BJ (cell line): ENCODE measurements at places on chromosomes 7 and 10.
A peak's percentile ranks its signal among the peaks of the same experiment; 100 is the strongest.

DNA sequence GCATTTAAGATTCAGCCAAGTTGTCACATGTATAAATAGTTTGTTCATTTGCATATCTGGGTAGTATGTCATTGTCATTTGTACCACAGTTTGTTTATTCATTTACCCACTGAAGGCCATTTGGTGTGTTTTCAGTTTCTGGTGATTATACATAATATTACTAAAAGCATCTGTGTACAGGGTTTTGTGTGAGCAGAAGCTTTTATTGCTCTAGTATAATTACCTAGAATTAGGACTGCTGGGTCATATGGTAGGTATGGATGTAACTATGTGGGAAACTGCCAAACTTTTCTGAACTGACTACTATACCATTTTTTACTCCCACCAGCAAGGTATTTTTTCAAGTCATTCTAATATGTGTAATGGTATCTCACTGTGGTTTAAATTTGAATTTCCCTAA lies 584.0 kb upstream of the GHITM start:
- peak; percentile 11 for DNase-seq

GRCh38 chr7:52026140-52026539 lies 709.5 kb upstream of the COBL start:
- DNase-seq: no peak

DNA sequence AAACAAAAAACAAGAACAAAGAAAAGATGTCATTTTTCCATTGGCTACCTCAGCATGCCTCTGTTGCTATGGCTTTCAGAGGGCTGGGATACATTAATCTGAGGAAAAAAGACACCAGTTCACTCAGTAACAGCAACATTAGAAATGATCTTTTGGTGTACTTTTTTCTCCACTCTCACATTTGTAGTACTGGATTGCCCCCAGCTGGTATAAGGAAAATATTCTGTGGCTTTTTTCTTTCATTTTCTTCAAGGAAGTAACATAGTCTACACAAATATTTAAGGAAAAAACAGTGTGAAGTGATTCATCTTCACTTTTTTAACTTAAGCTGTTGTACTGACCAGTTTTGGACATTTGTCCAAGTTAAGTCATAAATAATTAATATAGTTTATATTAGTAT lies 482.3 kb downstream of the SORCS1 start:
- DNase-seq: no peak

GRCh38 chr7:106037489-106038176 lies 74.5 kb downstream of the SYPL1 start:
- no peak for DNase-seq

DNA sequence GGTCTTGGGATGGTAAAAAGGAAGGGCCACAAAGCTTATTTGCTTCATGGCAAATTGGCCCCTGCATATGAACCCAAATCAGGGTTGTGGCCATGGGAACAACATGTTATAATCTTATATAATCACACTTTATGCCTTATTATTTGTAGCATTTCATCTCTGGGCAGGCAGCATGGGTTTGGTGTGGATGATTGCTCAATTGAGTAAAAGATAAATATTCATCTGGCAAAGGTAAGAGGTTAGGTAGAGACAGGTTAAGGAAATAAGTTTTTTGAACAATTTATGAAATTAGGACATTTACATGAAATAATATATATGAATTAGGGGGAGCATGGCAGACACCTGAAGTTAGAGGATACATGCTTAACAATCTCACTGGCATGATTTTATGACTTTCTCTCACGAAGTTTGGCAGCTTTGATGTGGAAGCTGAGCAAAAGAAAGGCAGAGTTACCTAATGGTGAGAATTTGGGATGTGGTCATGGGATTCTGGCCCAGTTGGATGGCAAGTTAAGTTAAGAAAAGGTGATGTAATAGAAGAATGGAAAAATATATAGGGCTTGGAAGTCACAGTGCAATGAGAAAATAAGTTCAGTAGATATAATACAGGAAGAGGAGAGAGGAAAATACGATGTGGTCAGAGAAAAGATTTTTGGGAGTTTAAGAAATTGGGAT lies 88.1 kb upstream of the FAM3C start:
- no peak for DNase-seq

DNA sequence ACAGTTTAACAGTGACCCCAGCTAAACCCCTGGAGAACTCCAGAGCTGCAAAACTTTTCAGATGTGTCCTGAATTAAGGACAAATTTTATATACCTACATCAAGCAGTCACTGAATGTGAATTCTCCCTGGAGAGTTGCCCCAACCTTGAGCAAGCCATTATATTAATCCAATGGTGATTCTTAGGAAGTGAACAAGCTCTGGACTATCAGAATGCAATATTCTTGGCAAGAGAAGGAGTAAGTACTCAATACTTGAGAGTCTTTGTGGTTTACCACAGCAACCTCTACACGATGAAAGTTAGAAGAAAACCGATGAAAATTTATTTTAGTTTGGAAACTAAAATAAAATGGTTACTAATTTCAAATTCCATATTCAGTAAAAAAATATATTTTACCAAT lies 19.3 kb upstream of the ZNF365 start:
- no peak for DNase-seq

- no peak for DNase-seq
These were observed 170.3 kb downstream of the USP6NL start for GRCh38 chr10:11441151-11441535.

GRCh38 chr7:124032369-124033094 lies at the start of gene TMEM229A:
Gene TMEM229A, minus strand, starts transcription at chr7:124033067. Its CDS starts 64 bp downstream, at chr7:124033003.
- DNase-seq: no peak

DNA sequence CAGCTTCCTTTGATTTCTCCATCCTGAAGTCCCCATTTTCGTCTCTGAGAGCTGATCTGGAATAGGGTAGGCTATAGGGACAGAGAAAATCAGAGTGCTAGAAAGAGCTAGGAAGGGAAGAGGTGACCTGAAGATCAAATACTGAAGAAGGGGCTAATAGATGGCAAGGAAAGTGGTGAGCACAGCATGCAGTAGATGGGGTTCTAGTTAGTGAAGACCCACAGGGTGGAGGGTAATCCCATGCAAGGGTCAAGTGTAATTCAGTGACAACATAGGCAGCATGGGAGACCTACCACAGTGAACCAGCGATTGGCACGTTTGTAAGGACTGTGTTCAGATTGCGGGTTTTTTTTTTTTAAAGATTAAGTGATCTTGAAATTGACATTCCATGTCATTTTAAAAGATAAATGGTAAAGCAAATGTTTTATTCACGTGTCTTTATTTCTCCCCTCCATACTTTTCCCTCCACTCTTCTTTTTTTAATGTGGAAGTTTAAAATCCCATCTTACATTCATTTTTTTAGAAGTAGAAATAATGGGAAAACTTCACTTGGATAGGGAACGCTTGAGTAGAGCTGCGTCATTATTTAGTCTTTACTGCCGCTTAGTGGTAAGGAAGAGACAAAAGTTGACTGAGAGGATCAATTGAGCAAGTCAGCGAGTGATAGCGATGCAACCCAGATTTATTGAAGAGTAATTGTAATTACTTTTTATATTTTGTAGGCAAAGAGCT lies 21.0 kb upstream of the ABI1 start:
- no peak for DNase-seq

GRCh38 chr7:27118580-27118979 lies 12.0 kb downstream of the HOXA4 start:
- DNase-seq: no peak

- DNase-seq: no peak
These were observed 73.9 kb downstream of the PRLHR start for GRCh38 chr10:118521415-118522117.

- no peak for DNase-seq
These were observed 36.8 kb downstream of the PDIA4 start for GRCh38 chr7:148991536-148991935.

- no peak for DNase-seq
These were observed 278.3 kb downstream of the ARL4A start for GRCh38 chr7:12965767-12966166.

DNA sequence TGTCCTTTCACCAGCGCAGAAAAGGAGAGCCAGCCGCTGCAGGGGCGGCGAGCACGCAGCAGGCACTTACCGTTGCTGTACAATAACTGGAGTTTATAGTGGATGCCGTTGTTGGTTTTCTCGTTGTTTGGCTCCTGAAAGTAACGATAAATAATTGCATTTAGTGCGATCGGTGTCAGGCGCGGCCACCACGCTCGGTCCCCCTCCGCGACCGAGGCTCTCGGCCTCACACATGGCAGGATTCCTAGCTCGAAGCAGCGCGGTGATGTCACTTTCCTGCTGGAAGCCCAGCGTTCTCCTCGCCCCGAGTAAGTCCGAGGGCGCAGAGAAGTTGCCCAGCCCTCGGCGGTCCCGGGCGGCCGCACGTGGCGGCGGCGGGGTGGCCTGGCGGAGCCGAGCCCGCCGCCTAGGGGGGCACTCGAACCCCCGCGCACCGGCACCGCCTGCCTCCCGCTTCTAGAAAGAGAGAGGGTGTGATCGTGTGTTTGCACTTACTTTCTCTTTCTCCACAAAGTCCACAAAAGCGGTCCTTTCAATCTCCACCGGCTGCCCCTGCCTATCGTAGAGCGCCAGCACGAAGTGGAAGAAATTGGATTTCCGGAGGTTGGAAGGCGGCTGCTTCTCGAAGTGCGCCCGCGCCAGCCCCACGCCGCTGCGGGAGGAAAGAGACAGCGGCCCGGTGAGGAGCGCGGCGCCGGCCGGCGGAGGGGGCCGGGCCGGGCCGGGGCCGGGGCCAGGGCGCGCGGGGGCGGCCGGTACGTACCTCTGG lies 1.0 kb downstream of the EBF3 start:
- no peak for DNase-seq

- DNase-seq: peak; percentile 84
These were observed 53.8 kb downstream of the ARL5B start for GRCh38 chr10:18713077-18713476.

DNA sequence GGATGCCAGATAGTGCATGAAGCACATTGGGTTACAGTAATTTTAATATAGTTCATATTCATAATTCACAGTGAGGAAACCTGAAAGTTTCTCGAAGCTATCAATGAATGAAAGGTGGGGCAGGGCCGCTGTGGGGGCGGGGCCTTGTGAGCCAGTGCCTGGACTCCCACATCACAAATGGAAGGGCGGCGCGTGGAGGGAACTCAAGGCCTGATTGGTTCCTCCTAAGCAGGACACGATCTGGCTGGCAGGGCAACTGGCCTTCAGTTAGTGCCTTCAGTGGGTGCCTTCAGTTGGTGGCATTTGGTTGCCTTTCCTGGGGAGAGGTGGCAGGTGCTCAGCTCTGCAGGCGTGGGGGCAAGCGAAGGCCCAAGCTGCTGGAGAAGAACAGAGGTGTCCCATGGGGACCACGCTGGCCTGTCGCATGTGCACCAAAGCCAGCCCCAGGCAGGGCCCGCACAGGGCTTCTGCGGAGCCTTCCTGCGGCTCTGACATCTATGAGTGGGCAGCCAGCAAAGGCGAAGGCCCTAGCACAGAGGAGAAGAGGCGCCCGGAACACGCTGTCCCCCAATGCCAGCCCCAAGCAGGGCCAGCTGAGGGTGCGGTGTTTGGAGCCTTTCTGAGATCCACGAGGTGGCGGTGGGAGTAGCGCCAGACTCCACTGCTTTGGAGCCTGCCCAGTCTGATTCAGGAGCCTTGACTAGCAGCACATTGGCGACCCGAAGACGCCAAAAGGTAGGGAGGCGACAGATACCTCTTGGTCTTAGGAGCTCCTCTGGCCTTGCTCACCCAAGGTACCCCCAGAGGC lies 118.0 kb upstream of the PDSS1 start:
- DNase-seq: no peak

- DNase-seq: no peak
These were observed 601 bp downstream of the ADAM8 start for GRCh38 chr10:133276100-133276434.

DNA sequence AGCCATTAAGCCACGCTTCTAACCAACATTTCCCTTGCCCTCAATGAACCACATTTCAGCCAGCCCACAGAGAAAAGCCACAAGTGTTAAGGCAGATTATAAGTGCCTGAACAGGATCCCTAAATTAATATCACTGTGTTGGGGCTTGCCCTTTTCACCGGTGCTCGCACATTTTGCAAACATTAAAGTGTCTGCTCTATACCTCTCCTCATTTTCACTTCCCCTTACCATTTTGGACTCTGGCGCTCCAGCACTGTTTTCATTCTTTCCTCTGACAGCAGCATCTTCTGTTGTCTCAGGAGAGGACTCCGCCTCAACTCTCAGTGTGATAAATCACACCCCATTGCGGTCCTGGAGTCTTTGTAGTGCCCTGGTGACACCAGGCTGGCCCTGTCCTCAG lies 274.2 kb downstream of the BAMBI start:
- DNase-seq: no peak

- no peak for DNase-seq
These were observed 81.6 kb upstream of the RNF32 start for GRCh38 chr7:156559001-156559400.

DNA sequence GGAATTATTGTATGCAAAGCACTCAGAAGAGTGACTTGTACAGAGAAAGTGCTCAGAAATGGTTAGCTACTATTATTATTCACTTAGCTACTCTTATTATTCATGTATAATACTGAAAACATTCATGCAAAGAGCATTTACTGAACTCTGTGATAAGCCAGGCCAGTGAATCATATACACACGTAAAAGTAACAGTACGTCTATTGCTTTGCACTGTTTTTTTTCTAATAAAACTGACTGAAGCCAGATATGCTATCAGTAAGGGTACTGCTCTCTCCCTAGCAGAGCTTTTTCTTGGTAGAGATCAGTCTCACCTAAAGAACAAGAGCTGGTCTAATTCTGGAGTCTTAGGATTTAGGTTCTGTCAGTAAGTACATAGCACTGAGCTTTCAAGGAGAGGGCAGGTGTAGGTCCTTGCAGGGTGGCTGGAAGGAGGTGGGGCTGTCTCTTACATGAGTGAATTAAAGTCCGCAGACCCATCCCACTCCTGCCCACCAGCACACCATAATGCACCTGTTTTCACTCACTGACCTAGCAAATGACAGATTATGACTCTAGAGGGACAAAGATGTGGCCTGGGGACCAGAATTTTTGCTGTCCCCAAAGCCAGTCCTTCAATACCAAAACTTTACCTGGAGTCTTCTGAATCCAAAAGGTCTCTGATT lies 145.9 kb downstream of the ARID5B start:
- no peak for DNase-seq

DNA sequence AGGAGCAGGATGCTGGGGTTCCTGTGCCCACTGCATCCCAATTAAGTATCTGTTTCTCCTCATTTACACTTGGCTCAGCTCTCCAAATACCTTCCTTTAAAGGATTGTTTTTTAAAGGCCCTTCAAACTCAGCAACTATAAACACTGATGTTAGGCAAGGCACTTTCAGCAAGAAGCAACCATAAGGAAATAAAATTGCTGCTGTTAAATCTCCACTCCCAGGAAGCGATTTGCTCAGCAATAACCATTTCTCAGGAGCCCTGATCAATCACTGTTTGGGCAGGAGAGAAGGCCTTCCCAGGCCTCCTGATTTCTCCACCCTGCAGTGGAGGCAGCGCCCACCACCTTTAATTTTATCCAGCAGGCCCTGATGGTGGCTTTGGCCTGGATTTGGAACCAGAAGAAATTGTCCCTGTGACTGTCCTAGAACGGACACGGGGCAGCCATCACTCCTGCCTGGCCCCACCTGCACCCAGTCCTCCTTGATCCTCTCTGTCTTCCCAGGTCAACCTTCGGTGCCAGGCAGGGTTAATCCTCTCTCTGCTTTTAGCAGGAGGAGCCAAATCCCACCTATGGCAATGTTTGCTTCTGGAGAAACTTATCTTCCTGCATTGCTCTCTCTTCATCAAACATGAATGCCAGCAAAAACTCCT lies 199.8 kb downstream of the PLXNA4 start:
- DNase-seq: no peak
